ENCODE measurements at places on chromosomes 2 and 18.

DNA sequence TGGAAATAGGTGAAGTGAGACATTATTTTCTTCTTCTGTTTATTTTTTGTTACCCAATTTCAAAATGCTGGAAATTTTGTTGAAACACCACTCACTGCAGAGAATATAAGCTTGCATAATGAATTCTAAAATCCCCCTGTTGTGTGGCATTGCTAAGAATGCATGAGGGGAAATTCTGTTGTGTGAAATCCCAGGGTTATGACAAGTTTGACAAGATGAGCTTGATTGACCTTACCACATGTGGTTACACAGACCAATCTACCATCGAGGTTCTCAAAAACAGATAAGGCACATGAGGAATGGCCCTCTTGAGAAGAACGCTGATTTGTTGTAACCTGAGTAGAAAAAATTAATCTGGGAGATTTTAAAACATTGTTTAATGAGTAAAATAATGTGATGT lies 261.6 kb upstream of the MMADHC start:
- no peak for DNase-seq

DNA sequence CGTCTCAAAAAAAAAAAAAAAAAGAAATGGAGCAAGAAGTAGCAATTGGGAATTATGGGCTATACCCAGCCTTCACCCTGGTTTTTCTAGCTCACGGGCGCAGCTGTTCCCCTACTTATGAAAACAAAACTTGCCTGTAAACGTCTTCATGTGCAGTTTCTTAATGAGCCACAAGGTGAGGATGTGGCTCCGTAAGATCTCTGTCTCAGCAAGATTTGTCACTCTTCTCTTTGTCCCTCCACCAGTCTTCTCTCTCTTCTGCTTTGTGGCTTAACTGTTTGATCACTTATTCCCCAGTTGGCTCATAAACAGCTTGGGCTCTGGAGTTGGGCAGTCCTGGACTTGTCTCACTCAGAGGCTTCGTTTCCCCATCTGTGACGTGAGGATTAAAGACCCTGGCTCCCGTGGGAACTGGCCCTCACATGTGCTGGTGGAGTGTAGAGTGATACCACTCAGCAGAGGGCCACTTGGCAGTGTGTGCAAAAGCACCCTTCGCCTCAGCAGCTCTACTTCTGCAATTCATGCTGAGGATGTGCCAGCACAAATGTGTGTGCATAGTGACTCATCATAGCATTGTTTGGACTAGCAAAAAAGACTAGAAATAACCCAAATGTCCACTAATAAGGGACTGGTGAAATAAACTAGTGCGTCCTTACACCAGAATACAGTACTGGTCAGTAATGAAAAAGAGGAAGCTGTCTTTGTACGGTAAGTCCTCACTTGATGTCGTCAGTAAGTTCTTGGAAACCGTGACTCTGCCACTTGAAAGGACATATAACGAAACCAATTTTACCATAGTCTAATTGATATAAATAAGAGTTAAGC lies 8.7 kb downstream of the CEP68 start:
- peak; percentile 83 for DNase-seq

GRCh38 chr18:7307030-7307429 lies 76.1 kb downstream of the LRRC30 start:
- DNase-seq, result no peak

GRCh38 chr2:85748985-85749875 lies 4.6 kb upstream of the ATOH8 start:
- no peak for DNase-seq

- DNase-seq, result no peak
These were observed 12.2 kb downstream of the MYOM1 start for GRCh38 chr18:3207565-3207964.

DNA sequence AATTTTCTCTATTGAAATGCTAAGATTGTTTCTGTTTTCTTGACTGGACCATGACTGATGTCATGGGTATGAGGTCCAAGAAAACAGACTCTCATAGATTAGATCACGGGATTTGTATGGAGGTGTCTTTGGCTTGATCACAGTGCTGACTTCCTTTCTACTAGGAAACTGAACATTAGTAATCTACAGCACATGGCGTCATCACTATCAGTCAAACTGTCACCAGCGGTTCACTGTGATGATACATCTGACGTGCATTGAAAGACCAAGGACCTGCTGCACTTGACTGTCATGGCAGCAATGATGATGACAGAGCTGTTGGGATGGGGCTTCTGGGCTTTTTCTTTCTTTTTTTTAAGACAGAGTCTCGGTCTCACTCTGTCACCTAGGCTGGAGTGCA lies 28.2 kb upstream of the IMPA2 start:
- DNase-seq, result no peak

DNA sequence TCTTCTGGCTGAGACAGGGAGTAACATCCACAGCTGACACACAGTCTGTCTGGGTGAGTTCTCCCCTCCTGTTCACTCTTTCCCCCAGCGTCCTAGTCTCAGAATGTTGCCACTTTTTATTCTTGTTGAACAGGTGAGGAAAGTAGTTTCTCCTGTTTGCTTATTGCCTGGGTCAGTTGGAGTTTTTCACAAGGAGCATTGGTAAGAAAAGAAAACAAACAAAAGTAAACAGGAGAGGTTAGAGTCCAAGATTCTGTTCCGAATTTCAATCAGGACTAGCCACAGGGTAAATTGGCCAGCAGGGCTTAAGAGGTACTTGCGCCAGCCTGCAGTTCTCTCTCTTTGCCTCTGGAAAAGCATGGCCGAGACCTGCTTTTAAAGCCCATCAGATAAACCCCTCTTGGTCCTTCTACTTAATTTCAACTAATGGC lies 255.0 kb upstream of the EPAS1 start:
- DNase-seq, result no peak

- no peak for DNase-seq
These were observed 25.6 kb downstream of the MAP3K19 start for GRCh38 chr2:135021618-135022017.

GRCh38 chr2:219561179-219562048 lies 9.9 kb downstream of the OBSL1 start:
- no peak for DNase-seq

- DNase-seq, result no peak
These were observed 33.3 kb downstream of the IL1R2 start for GRCh38 chr2:102025016-102025501.

DNA sequence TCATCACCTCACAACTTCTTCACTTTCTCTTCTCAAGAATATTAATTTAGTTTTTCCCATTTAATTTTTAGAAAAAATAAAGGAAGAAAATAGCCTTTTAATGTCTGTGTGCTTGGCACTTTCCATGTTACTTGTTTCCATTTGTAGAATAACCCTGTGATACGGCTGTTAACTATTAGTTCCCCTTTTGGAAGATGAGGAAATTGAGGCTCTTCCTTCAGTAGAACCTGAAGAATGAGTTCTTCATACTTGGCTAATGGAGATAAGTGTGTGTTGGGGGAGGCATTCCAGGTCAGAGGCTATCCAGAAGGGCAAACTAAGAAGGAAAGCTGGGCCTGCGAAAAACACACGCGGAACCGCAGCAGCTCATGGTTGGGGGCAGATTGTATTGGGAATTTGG lies 38.3 kb downstream of the ZNF532 start:
- DNase-seq, result no peak

DNA sequence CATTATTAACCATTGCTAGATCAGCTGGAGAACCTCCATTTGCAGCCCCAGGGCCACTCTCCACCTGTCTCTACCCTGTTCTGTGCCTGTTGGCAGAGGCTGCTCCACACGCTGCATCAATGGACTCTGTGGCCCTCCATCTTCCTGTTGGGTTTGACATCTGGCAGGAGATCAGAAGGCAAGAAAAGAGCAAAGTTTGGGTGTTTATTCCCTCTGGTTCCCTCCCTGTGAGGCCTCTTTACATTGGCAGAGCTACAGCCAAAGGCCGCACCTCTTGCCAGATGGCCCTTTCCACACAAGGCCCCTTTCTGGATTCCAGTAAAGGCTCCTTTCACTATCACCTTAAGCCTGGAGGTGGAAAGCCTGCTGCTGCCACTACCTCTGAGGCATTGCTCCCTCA lies 110.9 kb upstream of the RND3 start:
- DNase-seq, result no peak

- peak; percentile 20 for DNase-seq
These were observed 102.7 kb upstream of the SMAD2 start for GRCh38 chr18:48032876-48033789.

GRCh38 chr2:135954020-135954601 lies 31.3 kb downstream of the DARS1 start:
- DNase-seq, result no peak

DNA sequence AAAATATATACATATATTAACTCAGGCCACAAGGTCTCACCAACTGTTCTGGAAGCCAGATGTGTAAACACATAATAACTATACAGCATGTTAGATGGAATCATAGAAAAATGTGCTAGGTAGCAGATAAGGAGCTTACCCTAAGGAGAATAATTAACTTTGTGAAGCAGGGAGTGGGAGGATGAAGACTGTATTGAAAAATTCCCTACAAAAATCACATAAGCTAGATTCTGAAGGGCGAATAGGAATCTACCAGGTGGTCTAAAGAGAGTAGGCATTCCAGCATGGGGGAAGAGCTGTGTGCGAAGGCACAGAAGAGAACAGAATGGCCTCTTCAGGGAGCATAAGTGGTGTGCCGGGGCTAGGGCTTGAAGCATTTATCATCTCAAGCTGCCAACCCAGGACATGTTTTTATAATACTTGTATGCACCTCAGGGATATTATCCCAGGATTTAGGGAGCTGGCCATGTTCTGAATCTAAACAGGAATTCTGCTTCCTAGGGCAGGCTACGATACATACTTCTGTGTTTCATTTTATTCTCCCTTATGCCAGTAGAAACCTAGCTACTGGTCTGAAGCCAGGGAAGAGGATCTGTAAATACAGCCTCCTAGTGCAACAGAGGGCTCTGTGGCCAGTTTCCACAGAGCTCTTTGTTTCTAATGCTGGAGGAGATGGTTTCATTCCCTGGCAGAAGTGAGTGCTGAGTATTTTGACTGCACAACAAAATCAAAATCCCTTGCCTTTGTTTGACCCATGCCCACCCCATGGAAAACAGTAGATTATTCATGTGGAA lies 56.7 kb downstream of the NEMP2 start:
- DNase-seq, result no peak

- DNase-seq, result no peak
These were observed 98.7 kb downstream of the GRB14 start for GRCh38 chr2:164522561-164522981.

GRCh38 chr2:69741229-69741574 lies 732 bp upstream of the ANXA4 start:
- peak; percentile 88 for DNase-seq

- DNase-seq, result no peak
These were observed 55.7 kb downstream of the MSH6 start for GRCh38 chr2:47838686-47839085.

DNA sequence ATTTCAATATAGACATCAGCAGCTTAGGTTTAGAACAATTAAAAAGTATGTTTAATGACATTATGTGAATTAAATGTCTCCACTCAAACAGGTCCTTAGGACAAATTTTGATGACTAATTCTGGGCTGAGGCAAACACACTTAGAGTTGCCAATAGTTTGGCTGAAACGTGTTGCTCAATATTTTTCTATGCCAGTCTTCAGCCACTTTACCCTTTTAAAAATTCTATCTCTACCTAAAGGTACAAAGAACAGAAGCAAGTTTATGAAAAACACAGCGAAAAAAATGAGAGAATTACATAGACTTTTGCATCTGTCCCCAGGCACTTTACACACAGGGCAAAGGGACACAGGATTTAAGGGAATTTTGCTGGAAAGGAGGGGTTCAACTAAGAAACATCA lies 4.5 kb downstream of the IDH1 start:
- no peak for DNase-seq

GRCh38 chr18:60070631-60071030 lies 170.8 kb downstream of the PMAIP1 start:
- DNase-seq, result no peak

- no peak for DNase-seq
These were observed 64.4 kb downstream of the TRABD2A start for GRCh38 chr2:84816426-84817026.

GRCh38 chr2:192035731-192036442 lies 158.8 kb downstream of the TMEFF2 start:
- DNase-seq, result no peak

DNA sequence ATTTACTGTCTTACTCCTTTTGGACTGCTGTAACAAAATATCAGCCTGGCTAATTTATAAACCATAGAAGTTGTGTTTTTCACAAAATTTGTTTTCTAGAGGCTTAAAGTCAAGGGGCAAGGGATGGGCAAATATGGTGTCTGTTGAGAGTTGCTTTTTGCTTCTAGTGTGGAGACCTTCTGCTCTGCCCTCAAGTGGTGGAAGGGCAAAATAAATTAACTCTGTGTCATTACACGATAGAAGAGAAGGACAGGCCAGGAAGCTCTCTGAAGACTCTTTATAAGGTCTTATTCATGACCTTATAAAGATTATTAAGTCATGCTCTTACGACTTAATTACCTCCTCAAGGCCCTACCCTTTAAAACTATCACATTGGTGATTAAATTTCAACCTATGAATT lies 181.2 kb upstream of the LRATD1 start:
- no peak for DNase-seq

GRCh38 chr2:5562426-5562825 lies 129.8 kb upstream of the SOX11 start:
- DNase-seq, result no peak

DNA sequence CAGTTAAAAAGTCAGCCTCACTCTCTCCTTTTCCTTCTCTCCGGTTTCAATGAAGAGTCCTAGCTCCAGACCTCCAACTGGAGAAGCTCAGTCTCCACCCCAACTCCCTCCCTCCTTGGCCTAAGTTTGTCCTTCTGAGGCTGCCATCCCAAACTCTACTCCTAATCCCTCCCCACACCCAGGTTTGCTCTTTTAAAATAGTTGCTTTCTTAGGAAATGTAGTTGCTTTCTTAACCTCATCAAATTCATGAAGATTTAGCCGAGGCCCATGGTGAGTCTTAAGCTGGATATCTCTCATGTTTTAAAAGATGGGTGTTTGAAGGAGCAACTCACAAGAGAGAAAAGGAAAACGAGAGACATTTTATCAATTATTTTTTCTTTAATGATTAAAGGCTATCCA lies 937 bp upstream of the LANCL1 start:
- no peak for DNase-seq

GRCh38 chr2:101486258-101486701 lies 11.4 kb upstream of the RFX8 start:
- no peak for DNase-seq

DNA sequence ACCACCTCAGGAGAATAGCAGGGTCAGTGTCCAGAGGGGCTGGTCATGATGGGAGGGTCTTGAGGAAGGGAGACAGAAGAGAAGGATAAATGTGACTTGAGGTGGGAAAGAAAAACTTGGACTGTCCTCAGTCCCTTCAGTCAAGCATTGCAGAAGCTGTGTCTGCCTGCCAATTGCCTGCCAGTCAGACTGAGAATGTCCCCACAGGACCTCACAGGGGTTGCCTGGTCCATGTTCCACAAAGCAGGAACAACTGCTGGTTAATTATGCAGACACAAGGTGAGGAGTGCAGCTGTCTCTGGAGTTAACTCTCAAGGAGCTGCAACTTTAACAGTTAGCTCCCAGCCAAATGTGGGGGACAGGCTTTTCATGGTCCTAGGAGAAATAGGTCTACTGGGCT lies 75.7 kb downstream of the TRIM43 start:
- DNase-seq, result no peak

Data from sigmoid colon (tissue), 7 donors.